Fibroblast of skin of left quadriceps (primary cell): ENCODE measurements at places on chromosomes 1 and 21.

GRCh38 chr1:217661407-217661806 lies 30.3 kb downstream of the SPATA17 start:
- DNase-seq: no peak

DNA sequence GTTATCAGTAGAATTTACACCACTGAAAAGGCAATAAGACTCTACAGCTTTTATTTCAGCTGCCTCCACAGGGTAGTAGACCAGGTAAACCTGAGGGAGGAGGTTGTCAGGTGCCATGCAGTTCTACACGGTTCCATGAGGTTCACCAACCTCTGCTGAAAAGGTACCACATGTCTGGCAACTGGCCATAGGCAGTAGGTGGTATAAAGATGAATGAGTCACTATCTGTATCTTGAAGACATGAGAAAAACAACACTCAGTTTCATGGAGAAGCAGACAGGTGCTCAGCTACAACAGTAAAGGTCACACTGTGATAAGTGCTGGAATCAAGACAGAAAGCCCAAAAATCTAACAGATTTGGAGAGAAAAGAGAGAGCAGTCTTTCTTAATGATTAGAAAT lies 145.4 kb downstream of the PTGER3 start:
- no peak for DNase-seq

- DNase-seq: no peak
Observed at GRCh38 chr1:50516056-50516455, 92.8 kb upstream of the DMRTA2 start.

- DNase-seq: no peak
Observed at GRCh38 chr1:117658676-117659075, 52.8 kb downstream of the TENT5C start.

DNA sequence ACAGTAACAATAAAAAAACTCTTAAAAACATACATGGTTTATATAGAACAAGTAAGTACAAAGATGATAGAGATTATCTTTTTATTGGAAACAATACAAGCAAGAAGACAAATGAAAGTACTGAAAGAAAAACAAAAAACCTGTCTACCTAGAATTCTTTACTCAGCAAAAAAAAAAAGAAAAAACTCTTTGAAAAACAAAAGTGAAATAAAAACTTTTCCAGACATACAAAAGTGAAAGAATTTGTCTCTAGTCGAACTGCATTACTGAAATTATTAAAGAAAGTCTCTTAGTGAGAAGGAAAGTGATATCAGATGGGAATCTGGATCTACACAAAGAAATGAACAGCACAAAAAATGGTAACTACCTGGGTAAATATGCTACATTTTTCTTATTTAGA lies 2.7 kb upstream of the HMCN1 start:
- no peak for DNase-seq

- DNase-seq: peak; percentile 20
Observed at GRCh38 chr1:61496501-61496900, 228.4 kb downstream of the TM2D1 start.

- DNase-seq: no peak
Observed at GRCh38 chr1:170617591-170618330, 46.2 kb upstream of the PRRX1 start.

DNA sequence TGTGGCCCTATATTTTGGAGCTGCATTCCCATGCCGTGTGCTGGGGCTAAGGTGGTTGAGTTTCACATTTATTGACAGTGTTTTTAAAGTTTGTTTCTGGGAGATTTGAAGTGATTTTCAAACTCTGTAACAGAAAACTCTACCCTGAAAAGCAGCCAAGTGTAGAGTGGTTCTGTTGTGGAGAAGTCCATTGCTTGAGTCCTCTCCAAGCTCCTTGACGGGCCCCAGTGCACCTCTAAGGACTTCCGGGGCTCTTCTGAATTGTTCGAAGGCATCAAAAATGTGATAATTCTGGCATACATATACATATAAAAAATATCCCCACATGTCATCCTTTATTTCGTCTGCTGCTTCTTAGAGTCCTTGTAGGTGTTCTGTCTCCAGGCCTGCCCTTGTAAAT lies 5.0 kb downstream of the MYOCOS start:
- no peak for DNase-seq

GRCh38 chr1:163263818-163264655 lies 57.7 kb upstream of the NUF2 start:
- DNase-seq: no peak

GRCh38 chr1:150535511-150536287 lies 13.5 kb upstream of the ADAMTSL4 start:
- DNase-seq: no peak

GRCh38 chr21:38333301-38334272 lies 76.8 kb downstream of the KCNJ15 start:
- no peak for DNase-seq

DNA sequence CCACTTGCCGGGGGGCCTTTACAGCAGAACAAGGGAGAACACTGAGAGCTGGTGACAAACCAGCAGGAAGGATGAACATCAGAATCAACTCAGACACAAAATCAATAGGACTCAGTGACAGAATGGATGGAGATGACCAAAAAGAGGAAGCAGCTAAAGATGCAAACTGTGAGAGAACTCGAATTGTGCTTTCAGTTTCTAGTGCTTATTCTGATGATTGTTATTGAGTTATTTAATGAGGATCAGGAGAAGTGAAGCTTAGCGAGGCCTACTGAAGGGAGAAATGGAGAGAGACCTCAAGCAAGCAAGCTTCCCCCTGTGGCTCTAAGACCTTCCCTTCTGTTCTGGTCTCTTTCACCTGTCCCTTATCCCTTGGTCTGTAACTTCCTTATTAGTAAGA lies 30.3 kb upstream of the TMEM125 start:
- no peak for DNase-seq

DNA sequence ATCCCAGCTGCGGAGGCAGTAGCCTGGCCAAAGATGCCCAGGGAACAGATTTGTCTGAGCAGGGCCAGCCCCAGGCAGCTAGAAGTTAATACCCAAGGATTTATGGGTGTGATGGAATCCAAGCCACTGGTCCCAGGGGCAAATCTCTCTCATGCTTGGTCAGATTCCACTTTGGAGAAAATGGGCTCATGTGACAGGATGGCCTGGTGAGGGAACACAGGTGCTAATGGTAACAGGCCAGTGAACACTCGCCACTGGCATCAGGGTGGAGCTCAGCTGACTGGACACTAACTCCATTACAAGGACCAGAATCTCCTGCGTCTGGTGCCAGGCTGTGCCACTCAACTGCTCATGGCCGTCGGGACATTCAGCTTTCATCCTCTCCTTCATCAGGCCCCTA lies 12.0 kb downstream of the MDM4 start:
- DNase-seq: no peak

DNA sequence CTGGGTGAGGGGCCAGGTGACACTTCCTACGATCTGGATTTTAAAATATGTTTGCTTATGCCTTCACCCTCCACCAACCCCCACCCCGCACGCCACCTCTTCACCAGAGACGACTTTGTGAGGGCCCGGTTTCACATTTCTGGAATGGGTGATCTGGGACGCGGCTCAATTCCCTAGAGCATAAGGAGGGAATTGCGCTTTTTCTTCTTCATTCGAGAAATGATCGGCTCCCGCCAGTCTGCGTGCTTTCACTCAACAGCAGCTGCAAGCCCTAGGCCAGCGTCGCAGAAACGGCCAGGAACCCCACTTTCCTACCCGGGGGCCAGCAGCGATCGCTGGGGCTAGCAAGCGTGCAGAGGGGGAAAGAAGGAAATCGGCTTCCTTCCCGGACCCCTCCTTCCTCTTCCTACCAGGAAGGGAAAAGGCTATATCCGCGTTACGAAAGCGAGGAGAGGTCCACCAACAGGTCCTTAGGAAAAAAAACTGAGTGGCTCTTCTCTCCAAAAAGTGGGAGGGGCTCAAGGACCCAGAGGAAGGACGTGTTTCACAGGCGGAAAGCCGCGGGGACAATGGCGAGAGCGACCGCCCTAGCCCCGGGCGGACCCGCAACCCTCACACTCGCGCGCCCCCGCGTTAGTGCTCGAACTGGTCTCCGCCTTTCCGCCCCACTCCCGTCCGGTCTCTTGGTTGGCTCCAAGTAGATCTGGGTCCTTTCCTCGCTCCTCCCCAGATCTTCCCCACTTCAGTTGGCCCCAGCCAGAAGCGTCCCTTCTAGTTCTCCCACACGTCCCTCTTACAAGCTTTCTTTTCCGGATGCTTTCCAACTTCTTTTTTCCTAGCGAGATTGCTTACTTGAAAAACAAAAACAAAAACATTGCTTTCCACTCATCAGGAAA lies 1.1 kb upstream of the ADAMTS1 start:
- peak; percentile 40 for DNase-seq

DNA sequence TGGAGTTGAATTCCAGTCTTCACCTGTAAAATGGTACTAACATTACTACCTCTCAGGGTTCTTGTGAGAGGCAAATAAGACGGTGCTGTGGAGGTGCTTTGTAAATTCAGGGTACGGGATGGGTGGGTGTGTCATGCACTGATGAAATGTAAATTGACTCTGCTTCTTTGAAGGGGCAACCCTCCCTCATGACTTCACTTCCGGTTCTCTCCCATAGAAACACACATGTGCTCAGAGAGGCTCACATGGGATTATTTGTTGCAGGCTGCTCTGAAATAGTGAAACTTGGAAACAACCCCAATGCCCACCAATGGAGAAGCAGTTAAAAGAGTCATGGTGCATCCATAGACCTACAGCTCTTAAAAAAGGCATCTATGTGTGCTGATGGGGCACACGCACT lies 44.9 kb upstream of the SCMH1 start:
- DNase-seq: no peak

GRCh38 chr1:243343970-243344937 lies 88.4 kb downstream of the SDCCAG8 start:
- DNase-seq: no peak

- DNase-seq: no peak
Observed at GRCh38 chr1:191222206-191222605, 744.5 kb upstream of the BRINP3 start.

GRCh38 chr1:85128316-85128715 lies 72.5 kb downstream of the SYDE2 start:
- peak; percentile 59 for DNase-seq

GRCh38 chr1:25030674-25031589 lies 100.9 kb upstream of the RUNX3 start:
- DNase-seq: no peak

DNA sequence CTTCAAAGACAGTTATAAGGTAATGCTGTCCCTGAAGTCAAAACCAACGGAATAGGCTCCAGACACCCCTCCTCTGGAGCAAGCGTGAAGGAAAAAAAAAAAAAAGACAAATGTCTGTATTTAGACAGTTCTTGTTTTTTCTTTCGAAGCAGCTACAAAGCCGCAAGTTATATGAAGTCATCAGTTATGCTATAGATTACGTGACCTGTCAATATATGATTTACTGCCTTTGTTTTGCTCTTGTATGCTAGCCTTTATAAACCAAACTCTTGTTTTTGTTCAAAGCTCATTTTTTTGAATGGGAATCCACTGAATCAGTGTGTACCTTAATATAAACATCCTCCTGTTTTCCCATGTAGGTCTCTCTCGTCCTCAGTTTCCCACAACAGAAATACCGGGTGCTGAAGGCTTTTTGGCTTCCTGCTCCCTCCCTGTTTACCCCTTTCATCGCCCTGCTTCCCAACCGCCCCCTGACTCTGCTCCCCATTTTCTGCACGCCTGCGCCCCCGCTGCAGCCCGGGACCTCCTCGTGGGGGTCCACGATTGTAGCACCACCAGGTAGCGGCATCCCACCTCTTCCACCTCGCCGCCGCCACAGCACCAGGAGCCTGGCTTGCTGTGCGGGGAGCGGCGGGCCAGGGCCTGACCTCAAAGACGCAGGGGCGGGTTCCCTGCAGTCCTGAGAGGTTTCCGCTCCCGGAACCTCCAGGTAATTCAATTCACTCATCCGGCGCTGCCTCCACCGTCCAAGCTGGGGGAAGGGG lies 5.2 kb upstream of the ZNF678 start:
- no peak for DNase-seq

DNA sequence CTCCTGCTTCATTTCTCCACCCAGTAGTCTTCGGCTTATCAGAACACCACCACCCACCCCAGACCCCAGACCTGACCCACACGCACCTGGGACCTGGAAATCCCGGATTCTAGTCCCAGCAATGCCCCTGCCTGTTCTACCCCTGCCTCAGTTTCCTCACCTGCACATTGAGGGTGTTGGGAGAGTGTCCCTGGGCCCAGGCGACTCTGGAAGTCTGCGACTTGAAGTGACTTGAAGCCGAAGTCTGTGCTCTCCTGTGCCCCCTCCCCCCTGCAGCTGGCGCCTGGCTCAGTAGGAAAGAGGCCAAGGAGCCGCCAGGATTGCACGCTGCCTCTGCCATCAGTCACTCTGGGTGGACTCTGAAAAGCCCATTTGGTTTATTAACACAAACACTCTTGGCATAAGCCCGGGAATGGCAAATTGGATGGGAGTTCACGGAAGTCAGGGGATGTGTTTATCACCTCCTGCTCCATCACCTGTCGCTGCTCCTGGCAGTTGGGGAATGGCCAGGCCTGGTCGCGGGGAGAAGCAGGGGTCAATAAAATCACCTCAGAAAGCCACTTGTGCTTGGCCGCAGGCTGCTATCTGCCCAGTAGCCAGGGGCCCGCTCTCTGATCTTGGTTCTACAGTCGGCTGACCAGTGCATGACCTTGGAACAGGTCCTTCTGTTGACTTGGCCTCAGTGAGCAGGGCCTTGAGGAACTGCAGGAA lies 132.7 kb downstream of the ACTL8 start:
- no peak for DNase-seq

GRCh38 chr1:155884982-155885381 lies 25.6 kb downstream of the SYT11 start:
- no peak for DNase-seq

- no peak for DNase-seq
Observed at GRCh38 chr1:16433030-16433429, 4.2 kb downstream of the SPATA21 start.

GRCh38 chr1:21251773-21252471 lies 38.3 kb downstream of the ECE1 start:
- DNase-seq: no peak

- DNase-seq: no peak
Observed at GRCh38 chr1:225137976-225138375, 208.5 kb downstream of the DNAH14 start.

DNA sequence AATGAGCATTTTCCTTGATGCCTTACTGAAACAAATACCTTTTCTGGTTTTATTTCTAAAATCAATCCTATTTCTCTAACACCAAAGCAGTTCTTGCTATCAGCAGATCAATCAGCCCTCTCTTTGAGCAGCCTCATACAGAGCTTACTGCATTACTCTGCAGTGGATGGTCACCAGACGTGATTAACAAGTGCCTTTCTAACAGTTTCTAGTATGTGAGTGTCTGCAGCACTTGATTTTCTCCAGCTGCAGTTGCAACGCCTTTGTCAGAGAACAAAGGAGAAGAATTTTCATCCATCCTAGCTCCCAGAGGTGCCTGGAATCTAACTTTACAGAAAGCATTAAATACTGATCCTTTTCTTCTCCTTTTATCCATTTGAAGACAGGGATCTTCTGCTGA lies 177.3 kb upstream of the SGIP1 start:
- no peak for DNase-seq

- no peak for DNase-seq
Observed at GRCh38 chr1:180791806-180792205, 120.9 kb upstream of the KIAA1614 start.
